Right ventricle myocardium superior (tissue), 1 donor: ENCODE measurements at places on chromosomes 1 and 21. TPM values are rescaled to one million over a fixed set of nuclear protein-coding genes. Genes with fewer than 3 reads are reported as not detected.

The VHLL gene
- not detected for total RNA-seq

The TSACC gene
- total RNA-seq: not detected

DNA sequence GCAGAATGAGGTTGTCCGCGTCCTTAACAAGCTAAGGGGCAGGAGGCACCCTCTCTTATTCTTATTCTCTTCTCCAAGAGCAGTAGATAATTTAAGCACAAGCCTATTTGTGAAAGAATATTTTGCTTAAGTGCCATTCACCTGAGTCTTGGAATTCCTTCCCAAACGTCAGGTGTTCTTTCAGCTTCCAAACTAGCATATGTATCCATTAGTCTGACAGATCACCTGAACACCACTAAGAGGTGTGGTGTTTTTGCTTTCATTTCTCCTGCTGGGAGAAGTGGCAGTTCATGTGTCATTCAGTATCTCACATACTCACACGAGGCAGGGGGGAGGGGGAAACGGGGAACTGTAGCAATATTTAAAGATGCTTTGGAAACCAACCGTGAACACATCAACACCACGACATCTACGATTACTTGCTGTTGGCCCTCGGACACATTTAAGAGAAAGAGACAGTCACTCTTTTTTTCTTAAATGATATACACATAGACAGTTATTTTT lies 45.5 kb upstream of the RBM15 start:
- DNase-seq: no peak

DNA sequence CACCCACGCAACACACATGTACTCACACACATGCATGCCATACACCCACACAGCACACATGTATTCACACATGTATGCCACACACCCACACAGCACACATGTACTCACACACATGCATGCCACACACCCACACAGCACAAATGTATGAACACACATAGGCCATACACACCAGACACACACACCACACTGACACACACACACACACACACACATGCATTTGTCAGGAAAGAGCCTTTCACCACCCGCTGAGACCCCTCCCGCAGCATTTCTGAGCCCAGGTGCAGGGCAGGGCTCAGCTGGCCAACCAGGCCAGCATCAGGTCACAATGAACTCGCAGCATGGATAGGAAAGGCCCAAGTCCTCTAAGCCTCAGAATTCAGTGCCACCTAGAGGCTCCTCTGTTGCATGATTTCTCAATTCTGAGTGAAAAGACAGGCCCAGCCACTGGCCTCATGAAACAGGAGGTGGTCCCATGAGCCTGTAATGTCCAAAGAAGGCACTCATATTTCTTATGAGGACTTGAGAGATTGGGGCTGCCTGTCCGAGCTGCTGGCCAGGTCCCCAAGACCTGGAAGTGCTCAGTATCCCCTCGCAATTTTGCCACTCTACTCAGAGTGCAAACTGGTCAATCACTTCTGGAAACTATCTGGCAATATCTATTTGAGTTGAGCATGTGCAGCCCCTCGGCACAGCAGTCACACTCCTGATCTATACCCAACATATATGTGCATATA lies 57.3 kb downstream of the PSMG1 start:
- no peak for DNase-seq

- no peak for DNase-seq
Observed at GRCh38 chr1:66033781-66034180, 241.1 kb downstream of the PDE4B start.

GRCh38 chr21:33441489-33442477 lies 38.0 kb downstream of the TMEM50B start:
- DNase-seq: peak; percentile 61

DNA sequence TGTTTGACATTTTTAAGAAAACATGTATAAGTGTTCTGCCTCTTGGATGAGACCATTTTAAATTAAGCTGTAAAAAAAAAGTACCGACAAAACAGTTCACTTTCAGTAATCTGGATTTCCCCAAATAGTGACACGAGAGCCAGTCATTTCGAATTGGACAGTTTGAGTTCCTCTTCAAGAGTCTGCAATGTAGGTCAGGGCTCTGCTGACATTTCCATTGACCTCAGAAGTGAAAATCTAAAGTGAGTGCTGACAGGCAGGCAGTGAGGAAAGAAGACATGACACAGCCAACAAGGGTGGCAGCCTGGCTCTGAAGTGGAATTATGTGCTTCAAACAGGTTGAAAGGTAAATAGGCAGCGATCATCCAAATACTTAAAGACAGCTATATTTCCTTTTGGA lies at the start of gene IL23R:
Gene IL23R, plus strand, starts transcription at position 259 of the 400 bp plus-strand sequence. CDS start 1,667 bp downstream, outside the sequence.
- DNase-seq: no peak

DNA sequence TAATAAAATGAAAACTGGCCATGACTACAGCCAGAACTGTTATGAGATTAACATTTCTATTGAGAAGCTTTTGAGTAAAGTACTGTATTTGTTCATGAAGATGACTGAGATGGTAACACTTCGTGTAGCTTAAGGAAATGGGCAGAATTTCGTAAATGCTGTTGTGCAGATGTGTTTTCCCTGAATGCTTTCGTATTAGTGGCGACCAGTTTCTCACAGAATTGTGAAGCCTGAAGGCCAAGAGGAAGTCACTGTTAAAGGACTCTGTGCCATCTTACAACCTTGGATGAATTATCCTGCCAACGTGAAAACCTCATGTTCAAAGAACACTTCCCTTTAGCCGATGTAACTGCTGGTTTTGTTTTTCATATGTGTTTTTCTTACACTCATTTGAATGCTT lies 164.0 kb downstream of the NEK7 start:
- no peak for DNase-seq

- DNase-seq: peak; percentile 54
Observed at GRCh38 chr1:100400404-100400803, 48.1 kb downstream of the CDC14A start.

- no peak for DNase-seq
Observed at GRCh38 chr1:113041569-113042284, 31.3 kb upstream of the LRIG2 start.

GRCh38 chr1:220385158-220385557 lies 112.9 kb upstream of the RAB3GAP2 start:
- no peak for DNase-seq

GRCh38 chr1:223771814-223772770 lies 59.8 kb downstream of the CAPN2 start:
- DNase-seq: peak; percentile 79

DNA sequence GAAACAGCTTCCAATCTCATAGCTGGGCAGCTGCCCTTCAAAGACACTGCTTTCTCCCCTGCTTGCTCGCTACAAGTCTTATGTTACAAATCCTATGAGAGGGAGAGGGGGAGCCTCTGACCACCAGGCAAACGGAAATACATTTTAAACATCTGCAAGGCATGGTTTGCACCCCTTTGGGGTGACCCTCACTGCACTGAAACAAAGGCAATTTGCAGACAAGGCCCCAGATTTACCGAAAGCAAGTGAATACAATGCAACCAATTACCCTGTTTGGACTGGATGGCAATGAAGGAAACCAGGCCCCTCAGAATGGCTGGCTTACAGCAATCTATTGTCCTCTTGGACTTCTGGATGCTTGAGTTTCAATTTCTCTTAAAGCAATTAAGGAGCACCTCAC lies 11.8 kb upstream of the ATP13A2 start:
- DNase-seq: no peak

- no peak for DNase-seq
Observed at GRCh38 chr1:66521721-66522365, 12.1 kb upstream of the SGIP1 start.
